ENCODE measurements at places on chromosomes 6 and 20.
A peak's percentile ranks its signal among the peaks of the same experiment; 100 is the strongest.

DNA sequence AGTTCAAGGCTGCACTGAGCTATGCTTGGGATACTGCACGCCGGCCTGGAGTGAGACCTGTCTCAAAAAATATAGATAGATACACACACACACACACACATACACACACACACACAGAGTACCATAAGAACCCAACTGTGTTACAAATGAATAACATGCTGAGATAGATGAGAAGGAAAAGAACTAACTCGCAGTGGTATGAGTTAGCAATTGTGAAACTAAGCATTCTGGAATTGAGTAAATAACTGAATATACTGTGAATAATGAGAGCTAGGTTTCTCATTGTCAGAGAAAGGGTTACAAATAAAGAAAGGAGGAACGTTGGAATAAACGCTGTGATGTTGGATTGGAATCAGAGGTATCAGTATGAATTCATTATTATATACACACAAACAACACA lies 14.6 kb upstream of the FAXC start:
- no peak for DNase-seq

DNA sequence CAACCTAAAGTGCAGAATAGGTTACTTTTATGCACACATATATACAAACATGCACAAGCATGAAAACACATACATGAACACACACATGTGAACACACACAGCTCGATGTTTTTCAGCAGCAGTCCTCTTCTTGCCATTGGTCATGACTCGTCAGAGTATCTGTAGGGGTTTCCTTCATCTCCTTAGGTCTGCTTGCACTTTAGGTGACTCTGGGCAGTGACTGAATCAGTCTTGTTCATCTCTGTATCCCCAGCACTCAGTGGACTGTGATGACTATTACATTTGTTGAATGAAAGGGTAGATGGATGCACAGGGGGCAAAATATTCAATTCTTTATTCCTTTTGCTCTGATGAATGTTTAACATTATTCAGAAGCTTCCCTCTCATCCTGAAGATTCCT lies 26.8 kb downstream of the CBLN4 start:
- no peak for DNase-seq

GRCh38 chr6:7554533-7555275 lies 13.2 kb downstream of the DSP start:
- no peak for DNase-seq

DNA sequence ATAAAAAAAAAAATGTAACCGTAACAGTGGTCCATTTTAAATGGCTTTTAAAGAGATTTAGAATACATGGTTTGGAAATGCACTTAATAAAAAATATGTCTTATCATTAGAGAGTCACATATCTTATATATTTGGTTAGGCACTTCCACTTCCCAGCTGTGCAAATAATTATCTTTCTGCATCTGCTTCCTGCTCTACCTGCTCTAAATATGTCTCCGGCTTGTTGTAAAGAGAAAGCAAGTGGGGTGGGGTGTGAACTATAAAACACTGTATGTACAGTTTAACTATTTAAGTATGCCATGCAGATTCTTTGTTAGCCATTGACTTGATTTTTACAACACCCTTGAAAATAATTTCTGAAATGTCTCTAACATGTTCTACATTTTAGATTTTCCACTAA lies 106.3 kb downstream of the NKAIN2 start:
- DNase-seq: no peak

GRCh38 chr6:41372832-41373626 lies 37.6 kb downstream of the NCR2 start:
- DNase-seq: peak; percentile 26

DNA sequence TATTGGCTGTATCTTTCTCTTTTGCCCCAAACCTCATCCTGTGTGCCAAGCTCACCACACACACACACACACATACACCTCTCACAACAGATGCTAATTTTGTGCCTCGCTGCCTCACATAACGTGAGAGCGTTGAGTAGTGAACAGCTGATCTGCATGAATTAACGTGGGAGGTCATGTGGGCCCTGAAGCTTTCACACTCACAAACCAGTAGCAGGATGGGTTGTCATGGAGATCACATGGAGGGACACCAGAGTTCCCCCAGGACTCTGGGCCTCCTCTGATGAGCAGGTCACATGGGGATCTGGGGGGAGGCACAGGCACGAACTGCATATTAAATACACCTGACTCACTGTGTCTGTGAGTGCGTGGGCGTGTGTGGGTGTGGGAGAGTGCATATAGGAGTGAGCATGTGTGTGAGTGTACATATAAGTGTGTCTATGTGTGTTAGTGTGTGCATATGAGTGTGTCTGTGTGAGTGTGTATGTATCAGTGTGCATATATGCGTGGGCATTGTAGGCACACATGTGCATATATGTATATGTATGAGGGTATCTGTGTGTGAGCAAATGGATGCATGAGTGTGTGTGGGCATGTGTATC lies 62.7 kb upstream of the SULF2 start:
- no peak for DNase-seq

Data from activated T-cell treated with anti-CD3 and anti-CD28 coated beads, Interleukin-2, amount 50 U/mL, for 48 hours (primary cell).